ENCODE measurements at places on chromosomes 16 and 17.

DNA sequence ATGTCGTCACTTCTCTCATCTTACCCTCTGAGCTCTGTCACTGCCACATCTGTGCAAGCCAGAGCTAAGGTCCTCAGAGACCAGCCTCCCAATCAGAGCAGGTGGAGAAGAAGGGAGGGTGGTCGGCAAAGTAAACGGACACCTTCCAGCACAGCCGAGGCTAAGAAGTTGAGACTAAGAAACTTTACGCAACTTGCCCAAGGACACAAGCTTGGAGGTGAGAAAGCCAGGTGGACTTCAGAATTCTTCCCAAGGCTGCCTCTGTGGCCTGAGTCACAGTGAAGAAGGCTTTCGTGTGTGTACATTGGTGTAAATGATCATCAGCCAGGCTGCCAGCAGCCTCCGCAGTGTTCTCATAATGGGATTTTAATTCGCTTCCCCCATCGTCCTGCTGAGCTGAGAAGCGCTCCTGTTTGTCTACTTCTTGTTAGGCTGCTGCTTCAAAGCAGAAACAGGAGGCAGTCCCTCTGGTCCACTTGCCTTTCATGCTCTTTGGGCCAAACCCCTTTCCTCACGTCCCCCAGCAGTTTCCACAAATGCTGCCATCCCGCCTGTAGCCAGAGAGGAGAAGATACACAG is 125.0 kb upstream of the RPL38 start:
- DNase-seq = no peak

DNA sequence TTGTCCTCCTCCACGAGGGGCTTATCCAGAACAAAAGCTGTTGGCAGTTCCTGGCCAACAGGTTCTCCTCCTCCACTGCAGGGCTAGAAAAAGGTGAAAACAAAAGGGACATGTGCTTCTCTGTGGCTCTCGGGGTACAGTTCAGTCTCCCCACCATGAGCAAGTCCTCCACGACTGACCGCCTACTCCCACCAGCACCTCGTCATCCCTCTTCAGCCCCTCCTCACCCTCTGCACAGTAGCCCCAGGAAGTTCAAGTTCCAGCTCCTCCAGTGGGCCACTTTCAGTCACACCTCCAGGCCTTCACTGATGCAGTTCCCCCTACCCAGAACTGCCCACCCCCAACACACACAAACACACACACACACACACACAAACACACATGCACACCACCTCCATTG is 19.4 kb downstream of the KRT9 start:
- no peak for DNase-seq

DNA sequence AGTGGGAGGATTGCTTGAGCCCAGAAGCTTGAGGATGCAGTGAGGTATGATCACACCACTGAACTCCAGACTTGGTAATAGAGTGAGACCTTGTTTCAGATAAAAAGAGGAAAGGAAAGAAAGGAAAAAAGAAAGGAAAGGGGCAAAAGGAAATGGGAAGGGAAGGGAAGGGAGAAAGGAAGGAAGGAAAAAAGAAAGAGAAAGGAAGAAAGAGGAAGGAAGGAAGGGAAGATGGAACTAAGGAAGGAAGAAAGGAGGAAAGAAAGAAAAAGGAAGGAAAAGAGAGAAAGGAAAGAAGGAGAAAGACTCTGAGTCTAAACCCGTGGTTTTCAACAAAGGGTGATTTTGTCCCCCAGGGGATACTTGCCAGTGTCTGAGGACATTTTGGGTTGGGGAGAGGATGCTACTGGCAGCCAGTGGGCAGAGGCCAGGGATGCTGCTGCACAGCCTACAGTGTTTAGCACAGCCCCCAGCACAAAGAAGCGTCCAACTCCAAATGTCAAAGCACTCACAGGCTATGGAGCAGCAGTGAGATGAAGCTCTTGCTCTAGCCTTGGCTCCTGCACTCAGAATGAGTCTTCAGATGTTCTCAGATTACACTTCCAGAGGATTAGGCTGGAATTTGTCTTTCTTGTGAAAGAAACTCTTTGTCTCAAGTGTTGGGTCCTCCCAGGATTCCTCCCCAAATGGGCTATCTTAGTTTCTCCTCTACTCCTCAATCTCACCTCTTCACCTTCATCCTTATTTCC is 64.2 kb downstream of the BMERB1 start:
- no peak for DNase-seq

DNA sequence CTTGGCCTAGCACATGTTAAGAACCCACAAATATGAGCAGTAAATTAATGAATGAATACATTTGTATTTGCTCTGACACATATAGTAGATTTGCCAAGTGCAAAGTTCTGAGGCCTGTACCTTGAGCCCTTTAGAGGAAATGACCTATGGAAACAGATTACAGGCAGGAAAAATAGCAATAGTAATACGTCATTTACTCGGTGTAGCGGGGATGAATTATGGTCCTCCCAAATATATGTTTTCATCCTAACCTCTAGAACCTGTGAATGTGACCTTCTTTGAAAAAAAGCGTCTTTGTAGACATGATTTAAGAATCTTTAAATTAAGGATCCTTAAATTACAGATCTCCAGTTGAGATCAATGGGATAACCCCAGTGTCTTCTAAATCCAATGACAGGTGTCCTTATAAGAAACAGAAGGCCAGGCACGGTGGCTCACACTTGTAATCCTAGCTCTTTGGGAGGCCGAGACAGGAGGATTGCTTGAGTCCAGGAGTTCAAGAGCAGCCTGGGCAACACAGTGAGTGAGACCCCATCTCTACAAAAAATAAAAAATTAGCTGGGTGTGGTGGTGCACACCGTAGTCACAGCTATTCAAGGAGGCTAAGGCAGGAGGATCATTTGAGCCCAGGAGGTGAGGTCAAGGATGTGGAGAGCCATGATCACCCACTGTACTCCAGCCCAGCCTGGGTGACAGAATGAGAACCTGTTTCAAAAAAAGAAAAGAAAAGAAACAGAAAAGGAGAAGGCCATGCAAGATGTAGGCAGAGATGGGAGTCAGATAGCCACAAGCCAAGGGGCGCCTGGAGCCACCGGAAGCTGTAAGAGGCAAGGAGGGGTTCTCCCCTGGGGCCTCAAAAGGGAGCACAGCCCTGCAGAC is 5.1 kb upstream of the ITPRIPL2 start:
- peak; percentile 20 for DNase-seq

DNA sequence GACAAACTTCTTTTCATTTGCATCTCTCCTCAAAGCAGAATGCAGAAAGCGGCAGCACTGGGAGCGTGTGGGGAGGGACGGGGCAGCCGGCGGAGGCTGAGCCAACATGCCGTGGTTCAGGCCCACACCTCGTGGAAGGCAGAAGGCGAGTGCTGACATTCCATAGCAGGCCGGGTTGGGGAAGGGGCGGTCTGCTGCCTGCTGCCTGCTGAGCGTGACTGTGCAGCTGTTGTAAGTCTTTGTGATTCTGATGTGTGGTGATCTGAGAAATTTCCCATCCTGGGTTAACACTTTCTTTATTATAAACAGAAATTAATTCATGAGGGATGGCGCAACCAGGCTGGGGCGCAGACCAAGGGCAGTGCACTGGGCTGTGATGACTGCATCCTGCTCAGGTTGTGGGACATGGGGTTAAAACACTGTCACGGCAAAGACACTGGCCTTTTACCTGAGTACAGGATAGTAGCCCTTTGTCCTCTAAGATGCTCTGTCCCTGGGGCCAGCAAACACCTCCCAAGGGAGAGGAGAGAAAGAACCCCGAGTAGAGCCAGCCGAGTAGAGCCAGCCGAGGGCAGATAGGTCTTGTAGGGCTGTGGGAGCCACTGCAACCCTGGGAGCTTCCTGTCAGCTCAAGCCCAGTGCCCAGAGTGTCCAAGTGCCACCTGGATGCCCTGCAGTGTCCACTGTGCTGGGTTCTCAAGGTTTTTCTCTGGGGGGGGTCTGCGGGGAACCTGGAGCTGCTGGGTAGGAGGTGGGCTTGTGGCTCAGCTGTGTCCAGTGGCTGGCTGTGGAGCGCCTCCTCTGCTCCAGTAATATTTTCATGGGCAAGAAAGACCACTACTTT is 8.8 kb upstream of the DNASE1 start:
- peak; percentile 38 for DNase-seq

DNA sequence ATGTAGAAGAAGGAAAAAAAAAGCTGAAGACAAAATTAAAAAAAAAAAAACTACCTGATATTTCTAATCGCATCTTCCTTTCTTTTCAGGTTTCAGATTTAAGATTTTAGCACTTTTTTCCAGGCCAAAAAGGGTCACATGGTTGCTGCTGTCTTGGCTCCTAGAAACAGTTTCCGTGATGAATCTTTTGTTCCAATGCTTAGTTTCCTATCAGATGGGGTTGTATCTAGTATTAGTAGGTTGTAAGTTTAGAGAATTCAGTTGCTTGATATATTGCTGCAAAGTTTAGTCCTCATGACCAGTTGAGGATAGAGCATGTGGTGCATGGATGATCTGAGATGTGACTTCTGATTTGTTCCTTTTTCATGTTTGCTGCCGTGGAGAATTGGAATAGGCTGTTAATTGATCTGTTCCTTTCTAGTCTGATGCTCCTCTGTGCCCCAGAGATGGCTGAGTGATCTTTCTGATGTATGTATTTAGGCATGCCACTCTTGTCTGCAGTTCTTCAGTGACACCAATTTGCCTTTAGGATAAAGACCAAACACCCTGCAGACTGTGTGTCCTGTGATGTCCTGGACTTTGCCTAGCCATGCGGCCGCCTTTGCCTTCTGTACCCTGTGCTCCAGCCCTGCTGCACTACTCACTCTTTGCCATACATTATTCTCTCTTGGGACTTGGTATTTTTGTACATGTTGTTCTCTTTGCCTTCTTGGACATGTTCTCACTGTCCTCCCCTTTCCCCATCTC is 94.0 kb downstream of the MRTFB start:
- no peak for DNase-seq

GRCh38 chr17:75589919-75590303 is 2.3 kb downstream of the MYO15B start:
- DNase-seq = no peak

DNA sequence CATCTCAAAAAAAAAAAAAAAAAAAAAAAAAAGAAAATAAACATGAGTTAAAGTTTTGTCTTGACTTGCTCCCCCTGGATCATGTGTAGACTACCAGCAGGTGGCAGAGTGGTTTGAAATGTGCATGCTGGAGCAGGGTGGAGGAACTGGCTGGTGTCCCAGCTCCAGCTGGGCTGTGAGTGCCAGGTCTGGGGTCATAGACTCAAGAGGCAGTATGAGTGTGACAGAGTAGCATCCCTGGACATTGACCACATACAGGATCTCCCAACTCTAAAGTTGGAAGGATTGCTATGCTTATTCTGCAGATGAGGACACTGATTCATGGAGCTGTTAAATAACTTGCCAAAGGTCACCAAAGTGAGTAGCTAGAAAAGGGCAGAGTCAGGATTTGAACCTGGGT is 198.0 kb upstream of the MPHOSPH6 start:
- no peak for DNase-seq

- peak; percentile 100 for DNase-seq
Observed at GRCh38 chr17:1188812-1189504, 9.2 kb upstream of the ABR start.

DNA sequence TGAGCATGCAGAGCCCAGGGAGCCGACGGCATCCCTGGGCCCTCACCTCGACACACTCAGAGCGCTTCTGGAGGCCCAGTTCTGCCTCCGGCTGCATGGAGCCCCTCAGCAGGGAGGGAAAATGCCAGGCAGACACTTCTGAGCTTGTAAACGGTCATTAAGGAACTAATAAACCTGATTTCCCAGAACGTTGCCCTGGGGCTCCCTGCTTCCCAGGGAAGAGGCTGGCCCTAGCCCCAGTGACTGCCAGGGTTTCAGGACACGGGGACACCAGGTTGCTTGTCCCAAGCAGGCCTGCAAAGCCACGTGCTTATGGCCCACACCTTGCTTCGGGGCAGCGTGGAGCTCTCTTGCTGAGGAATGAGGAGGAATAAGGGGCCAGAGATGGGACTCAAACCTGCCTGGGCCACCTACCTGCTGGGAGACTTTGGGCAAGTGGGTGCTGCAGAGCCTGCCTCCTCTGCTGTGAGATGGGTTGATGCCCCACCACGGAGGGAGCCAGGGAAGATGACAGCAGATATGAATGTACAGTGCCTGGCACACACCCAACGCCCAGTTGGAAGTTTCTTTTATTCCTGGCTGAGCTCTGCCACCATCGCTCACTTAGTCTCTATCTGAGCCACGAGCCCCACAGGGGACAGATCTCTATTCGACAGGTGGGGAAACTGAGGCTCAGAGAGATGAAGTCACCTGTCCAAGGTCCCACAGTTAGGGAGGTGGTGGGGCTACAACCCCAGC is 5.4 kb downstream of the RHBDF2 start:
- no peak for DNase-seq
